ENCODE measurements at places on chromosomes 7 and 10.
A peak's percentile ranks its signal among the peaks of the same experiment; 100 is the strongest.

GRCh38 chr7:17234398-17235031, 63.9 kb upstream of the AHR start:
- peak; percentile 66 for DNase-seq

DNA sequence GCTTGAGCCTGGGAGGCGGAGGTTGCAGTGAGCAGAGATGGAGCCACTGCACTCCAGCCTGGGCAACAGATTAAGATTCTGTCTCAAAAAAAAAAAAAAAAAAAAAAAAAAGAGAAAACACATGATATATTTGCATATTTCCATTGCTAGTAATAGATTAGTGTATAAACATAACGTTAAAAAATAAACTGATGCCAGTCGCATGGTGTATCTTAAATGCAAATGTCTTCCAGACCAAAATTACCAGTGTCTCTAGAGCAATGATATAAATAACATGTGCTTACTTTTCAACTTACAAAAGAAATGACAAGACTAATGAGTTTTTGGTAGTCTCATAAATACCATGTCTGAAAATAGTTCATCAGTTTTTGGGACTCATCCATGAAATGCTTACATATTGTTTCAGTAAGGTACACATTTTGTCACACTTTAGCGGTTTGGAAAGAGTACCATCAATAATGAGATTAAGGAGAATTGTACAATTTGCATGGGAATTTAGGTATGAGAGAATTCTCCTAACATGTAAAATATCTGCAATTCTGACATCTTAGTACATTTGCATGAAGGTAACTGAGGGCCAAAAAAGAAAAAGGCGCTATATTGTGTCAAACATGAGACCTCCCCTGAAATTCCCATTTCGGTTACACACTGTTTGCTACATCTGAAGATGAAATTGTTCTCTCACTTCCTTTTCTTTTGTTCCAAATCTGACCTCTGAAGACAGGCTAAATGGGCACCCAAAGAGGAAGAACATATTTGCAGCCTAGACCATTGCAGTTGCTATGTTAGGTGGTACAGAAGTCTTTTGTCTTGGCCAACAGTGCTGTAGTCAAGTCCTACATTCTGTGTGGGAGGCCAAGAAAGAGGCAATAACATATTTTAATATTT, 51.5 kb upstream of the PIP4K2A start:
- DNase-seq: no peak

DNA sequence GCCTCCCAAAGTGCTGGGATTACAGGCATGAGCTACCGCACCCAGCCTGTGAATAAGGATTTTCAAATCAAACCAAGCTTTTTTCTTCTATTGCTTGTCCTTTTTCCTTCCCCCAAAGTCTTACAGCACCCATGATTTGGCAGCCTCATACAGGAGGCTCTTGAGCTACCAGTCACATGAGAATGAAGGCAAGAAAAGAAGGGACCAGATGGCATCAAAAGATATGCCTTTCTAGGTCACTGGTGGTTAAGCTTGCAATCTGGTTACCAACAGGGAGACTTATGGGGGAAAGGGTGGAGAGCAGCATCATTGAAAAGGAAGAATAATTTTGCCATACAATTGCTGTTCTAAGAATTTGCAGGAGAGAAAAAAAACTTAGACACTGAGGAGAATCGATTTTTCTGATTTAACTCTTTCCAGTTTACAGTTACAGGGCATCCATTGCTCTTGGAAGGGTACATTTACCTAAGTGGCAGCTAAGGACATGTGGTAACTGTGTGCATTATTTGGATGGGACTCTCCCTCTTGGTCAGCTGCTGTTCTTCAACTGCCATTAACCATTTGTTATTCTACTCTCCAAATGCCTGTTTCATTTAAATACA, 29.5 kb downstream of the SMNDC1 start:
- no peak for DNase-seq

DNA sequence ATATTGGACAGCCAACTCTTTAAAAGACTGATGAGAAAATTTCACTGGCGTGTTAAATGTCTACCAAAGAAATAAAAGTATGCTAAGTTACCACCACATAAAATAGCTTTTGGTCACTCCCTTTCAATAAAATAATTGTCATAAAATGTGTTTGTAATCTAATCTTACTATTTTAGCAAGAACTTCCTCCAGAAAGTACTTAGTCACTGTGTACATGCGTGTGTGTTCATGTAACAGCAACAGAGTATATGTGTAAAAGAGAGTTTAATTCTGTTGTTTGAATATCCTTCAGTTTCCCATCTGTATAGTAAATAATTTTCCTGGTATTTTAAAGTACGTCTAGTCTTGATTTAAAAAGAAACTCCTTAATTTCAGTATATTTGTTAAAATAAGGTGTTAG, 35.0 kb upstream of the WASL start:
- no peak for DNase-seq

DNA sequence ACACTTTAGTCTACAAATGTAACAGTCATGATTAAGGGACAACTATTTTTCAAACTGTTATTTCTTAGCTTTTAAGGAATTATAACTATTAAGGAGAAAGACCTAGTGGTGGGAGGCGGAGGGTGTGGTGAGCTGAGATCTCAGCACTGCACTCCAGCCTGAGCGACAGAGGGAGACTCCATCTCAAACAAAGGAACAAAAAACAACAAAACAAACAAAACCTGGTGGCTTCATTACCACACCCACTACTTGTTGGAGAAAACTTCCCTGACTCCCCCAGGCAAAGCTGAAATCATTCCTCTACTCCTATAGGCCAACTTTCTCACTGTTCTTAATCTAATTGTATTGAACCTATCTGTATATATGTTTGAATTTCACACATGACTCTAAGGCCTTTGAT, 3.2 kb downstream of the POLR1F start:
- no peak for DNase-seq

DNA sequence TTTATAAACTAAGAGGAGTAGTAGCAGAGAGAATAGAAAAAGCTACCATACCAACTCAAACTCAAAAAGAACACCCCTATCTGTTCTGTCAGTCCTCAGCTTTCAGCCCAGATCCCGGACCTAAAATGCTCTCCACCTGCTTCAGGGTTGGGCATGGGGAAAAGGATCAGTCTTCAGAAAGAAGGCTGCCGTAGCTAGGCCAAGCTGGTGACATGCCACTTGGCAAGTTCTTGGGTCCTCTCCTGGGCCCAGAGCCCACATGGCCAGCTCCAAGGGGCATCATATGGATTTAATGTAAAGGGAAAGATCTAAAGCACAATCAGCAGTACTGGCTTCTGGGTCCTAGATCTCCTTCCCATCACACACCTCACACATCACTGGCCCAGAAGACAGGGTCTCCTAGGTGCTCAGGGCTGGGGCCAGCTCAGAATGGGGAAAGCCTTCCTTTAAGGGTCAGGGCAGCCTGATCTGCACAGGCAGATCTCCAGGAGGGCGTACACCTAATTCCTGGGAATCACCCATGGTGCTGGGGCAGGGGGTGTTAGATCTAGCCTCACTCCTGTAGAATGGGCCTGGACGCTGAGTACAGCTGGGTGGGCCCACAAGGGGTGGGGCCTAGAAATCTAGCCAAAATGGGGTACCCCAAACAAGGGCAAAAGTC, 2.5 kb downstream of the VAX1 start:
- no peak for DNase-seq

DNA sequence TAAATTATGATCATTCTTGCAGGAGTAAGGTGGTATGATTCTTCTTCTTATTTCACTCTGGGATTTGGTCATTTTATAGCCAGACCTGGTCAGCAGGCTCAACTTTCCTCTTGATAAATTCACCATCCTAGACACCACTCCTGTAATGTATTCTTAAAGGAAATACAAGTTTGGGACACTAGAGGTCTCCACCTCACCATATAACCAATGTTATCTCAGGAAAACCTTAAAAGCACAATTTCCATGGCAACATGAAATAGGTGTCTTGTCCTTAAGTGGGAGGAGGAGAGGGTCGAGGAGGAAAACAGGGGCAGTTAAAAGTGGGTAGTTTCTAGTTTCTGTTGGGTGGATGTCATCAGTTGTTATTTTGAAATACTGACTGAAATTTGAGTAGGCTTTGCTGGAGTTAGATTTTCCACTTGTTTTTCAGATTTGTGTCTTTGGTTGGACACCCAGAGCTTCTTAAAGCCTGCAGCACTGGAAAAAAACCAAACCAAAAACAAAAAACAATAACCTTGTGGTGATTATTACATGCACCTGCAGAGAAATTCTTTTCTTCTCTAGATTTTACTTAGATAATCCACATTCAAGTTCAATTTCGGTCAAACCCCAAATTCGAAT, 163.1 kb downstream of the PRKCQ start:
- peak; percentile 16 for DNase-seq

GRCh38 chr7:74134117-74134620, 40.0 kb upstream of the EIF4H start:
- DNase-seq: no peak
